Urinary bladder (tissue), 4 donors: ENCODE measurements at places on chromosomes 13 and 19. TPM values are rescaled to one million over a fixed set of nuclear protein-coding genes. Genes with fewer than 3 reads are reported as not detected.

- no peak for DNase-seq
These were observed 122.3 kb downstream of the PCCA start for GRCh38 chr13:100211016-100211710.

- DNase-seq = no peak
These were observed 703.6 kb downstream of the SLITRK6 start for GRCh38 chr13:85095418-85096272.

GRCh38 chr19:1112268-1113029 lies 8.7 kb downstream of the GPX4 start:
- DNase-seq = no peak

GRCh38 chr13:50512474-50513299 lies 330.8 kb downstream of the DLEU7 start:
- peak; percentile 49 for DNase-seq

- no peak for DNase-seq
These were observed 3.7 kb downstream of the REXO1 start for GRCh38 chr19:1844513-1845124.

DNA sequence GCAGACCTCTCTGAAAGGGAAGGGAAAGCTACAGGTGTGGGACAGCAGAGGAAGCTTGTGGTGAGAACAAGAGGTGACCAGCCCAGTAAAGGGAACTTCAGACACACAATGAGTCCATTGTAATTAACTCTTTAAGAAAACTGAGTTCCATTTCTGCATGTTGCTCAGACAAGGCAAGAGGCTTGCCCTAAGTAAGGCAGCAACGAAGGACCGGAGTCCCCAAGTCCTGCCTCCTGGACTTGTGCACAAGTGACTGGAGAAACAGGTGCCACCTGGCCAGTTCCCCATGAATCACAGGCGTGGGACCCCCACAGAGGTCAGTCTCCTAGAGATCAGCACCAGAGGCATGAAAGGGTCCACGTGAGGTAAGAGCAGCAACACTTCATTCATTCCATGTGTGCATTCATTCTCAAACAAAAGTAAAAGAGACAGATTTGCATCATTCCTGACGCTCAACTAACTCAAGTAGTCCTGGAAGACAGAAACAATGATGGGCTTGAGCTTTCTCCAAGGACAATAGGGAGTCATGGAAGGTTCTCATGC lies 14.7 kb upstream of the SIGLEC6 start:
- no peak for DNase-seq

- DNase-seq = no peak
These were observed 6.7 kb downstream of the POU2F2 start for GRCh38 chr19:42125536-42125935.

DNA sequence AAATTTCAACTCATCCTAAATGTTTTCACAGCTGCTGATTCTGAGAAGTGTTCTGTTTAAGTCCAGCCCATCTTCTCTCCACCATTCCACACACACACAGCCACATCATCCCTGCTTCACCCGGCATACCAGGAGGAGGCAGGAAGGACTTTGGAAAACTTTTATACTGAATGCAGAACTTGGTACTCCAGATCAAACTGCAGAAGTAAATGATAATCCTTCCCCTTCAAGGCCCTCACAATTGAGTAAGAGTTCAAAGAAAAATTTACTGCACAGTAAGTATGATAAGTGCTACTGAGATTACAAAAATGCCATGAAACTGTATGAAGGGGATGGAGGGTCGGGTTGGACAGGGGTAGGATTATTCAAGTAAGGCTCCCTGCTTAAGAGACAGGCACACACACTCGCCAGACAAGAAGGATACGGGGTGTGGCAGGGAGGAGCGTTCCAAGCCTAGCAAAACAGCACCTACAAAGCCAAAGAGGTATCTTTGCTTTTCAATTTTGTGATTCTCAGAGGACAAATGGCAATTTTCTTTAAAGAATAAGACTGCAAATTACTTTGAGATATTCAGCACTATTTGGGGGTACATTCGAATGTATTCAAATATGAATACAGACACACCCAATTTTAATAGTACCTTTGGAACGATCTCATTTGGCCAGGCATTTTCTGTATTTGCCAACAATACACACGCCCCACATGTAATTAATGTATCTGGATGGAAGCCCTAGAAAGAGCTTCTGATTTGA lies 2.5 kb downstream of the USP12 start:
- no peak for DNase-seq

DNA sequence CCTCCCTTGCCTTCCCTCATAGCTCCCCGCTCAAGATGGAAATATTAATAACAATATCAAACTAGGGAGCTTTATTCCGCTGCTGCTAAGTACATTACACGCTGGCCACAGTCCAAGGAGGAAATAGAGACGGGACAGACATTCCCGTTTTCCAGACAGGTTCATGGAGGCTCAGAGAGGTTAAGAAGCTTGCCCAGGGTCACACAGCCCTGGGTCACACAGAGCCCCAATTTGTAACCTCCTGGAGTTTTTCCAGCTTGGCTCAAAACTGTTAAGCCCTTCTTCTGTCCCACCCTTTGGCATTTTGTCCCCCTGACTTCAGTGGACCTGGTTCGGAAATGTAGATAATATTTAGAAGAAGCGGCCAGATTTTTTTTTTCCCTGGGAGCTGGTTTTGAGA lies 2.0 kb downstream of the BICRA start:
- DNase-seq = no peak

GRCh38 chr13:23889615-23890607 lies 711 bp upstream of the MIPEP start:
- no peak for DNase-seq

DNA sequence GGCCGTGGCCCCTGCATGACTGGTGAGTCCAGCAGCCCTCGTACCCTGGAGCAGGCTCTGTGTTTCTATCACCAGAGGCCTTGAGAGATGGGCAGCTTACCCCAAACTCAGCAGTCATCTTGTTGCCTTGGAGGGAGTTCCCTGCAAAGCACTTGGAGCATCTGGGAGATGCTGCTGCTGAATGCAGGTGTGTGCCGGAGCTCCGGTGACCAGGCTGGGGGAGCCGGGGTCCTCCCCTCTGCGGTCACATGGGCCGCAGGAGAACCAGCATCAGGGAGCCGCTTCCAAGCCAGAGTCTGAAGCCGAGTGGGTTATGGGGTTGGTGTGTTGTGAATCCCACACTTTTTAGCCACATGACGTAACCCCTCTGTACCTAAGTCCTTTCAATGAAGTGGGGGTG lies 82.8 kb downstream of the TEX29 start:
- DNase-seq = no peak

- no peak for DNase-seq
These were observed 5.6 kb upstream of the TMEM147 start for GRCh38 chr19:35539850-35540249.

DNA sequence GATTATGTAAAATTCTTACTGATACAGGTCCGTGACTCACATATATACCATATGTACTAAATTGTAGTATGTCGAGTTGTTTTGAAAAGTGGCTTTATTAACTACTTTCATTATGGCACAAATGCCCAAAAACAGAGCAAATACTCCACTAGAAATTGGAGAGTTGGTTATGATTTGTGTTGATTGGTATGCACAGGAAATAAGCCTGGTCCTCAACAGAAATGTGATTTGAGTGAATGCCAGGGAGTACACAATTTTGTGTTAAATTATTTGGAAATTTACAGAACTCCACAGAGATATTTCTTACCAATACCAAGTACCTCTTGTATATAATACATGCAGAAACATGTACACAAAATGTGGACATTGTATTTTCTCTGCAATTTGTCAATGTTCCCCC lies 676.7 kb downstream of the PCDH9 start:
- DNase-seq = no peak

The PSG4 gene
- total RNA-seq = 0.11 TPM
